ENCODE measurements at places on chromosomes 7 and 10.

DNA sequence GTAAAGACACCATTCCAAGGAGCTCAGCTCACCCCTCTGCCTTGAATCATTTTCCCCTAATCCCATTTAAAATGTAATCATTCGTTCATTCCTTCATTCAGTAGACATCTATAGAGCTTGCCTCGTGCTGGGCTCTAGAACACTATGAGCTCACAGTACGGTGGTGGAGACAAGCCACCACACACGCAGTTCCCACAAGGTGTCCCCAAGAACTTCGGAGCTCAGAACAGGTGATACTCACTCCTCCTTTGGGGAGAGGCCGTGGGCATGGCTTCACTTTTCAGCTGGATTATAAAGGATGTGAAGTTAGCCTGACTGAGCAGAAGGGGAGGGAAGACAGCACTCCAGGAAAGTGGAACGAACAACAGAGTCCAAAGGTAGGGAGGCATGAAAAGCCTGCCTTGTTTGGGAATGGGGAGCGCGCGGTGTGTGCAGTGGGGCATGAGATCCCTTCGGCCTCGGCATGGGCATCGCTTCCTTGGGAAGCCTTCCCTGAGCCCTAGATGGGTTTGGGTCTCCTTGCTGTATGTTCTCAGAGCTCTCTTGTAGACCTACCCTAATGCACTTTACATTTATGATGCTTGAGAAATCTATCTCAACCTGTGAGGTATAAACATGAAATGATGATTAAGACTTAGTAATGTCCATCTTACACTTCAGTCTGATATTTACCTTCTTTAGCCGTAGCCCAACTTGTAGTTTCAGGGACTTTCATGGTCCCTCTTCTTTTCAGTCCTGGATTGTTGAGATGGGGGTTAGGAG lies 809 bp upstream of the OGA start:
- peak; percentile 38 for DNase-seq

- DNase-seq: no peak
Measured at GRCh38 chr10:63628526-63629362, 107.5 kb downstream of the REEP3 start.

DNA sequence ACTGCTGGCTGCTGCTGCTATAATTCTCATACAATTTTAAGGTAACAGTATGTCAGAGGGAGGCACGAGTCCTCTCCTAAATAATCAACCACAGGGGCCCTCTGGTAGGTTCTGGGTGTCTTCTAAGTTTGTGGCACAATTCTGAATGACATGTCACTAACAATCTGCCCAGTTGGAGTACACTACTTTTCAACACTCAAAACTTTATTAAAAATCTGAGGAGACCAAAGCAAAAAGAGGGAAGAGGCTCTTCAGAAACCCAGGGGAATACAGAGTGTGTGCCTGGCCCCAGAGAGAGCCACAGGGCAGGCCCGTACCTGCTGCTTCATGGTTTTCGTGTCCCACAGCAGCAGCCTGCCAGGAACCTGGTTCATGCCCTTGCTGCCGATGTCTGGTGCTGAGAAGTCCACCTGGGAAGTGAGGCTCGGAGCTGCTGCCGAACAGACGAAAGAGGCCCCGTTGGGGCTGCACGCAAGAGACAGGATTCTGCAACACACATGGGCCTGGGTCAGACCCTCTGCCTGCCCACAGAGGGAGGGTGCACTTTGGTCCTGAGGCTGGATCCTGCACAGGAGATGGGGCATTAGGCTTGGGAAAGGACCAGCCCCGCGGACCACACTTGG lies 18.3 kb downstream of the WDR91 start:
- DNase-seq: no peak

DNA sequence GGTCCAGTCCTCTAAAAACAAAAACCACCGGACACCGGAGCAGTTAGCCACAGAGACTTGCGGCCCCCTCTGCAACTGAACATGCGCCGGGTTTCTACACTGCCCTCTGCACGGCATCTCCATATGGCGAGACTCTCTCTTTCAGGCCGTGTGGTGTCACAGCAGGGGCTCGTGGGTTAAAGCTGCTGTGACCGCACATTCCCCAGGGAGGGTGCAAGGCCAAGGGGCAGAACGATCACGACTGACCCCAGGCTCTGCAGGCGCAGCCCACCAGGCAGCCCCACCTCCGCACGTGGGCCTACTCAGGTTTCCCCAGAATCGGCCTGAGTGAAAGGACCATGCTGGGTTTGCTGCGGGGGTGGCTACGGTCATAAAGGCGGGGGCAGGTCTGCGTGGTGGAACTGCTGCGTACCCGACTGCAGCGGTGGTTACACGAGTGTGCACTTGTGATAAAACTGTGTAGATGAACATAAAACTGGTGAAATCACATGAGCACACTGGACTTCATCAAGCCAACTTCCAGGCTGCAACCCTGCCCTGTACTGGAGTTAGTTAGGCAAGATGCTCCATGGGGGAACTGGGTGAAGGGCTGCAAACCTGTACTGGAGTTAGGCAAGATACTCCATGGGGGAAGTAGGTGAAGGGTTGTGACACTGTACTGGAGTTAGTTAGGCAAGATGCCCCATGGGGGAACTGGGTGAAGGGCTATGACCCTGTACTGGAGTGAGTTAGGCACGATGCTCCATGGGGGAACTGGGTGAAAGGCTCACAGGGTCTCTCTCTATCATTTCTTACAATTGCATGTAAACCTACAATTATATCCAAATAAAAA lies 81.4 kb upstream of the PPP2R2D start:
- DNase-seq: no peak

- DNase-seq: peak; percentile 5
Measured at GRCh38 chr7:28481091-28481926, 69.0 kb downstream of the CREB5 start.

GRCh38 chr7:70456719-70457118 lies 675.2 kb upstream of the GALNT17 start:
- DNase-seq: no peak

GRCh38 chr7:8363407-8364015 lies 69.9 kb upstream of the NXPH1 start:
- no peak for DNase-seq

- DNase-seq: no peak
Measured at GRCh38 chr7:24692592-24692991, 64.7 kb downstream of the GSDME start.

DNA sequence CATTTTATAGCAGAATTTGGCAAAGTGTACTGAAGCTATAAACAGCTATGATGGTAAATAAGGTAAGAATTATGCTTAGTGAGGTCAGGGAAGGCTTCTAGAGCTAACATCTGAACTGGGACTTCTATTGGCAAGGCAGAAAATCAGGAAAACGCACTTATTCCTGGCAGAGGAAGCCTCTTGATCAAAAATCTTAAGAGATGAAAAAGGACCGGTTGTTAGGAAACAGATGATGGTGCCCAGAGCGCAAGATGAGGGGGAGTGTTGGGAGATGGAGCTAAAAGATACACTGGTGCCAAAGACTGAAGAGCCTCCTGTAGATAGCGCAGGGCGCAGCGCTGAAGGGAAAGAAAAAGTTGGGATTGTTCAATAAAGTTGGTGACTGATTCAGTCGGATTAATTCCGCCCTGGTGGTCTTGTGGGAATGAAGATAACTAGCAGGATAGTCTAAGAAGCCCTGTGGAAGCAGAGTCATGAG lies 550 bp upstream of the CALU start:
- no peak for DNase-seq

GRCh38 chr7:74039337-74039736 lies 11.4 kb downstream of the ELN start:
- DNase-seq: no peak

GRCh38 chr7:29113384-29114102 lies 32.8 kb downstream of the CPVL start:
- DNase-seq: peak; percentile 22

DNA sequence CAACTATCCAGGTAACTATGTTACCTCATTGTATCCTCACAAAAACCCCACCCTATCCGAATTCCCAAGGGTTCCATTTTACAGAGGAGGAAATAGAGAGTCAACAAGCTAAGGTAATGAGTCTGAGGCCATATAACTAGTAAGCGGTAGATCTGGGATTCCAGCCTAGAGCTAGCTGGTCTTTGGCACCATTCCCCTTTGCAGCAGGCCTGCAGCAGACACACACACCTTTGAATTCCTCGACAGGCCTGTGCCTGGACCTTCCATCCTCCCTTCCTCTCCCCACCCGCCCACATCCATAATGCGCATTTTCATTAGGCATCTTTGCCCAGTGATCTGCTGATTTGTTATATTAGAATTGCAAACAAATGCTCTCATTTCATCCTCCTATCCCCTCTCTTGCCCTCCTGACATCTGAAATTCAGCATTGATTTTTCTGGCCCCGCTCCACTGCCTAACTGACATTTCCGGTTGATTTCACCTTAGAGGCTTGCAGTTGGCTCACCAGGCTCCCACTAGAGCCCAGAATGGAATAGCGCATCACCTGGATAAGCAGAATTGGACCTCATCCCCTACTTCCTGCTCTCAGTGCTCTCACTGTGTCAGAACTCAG lies 129.5 kb downstream of the PLXNA4 start:
- no peak for DNase-seq

All from activated CD4-positive, alpha-beta T cell treated with anti-CD3 and anti-CD28 coated beads, Interleukin-2, Interleukin-4, amounts not matched to agents 100 ng/mL and 50 ng/mL, durations not matched to agents 16 hours and 8 hours (primary cell).